ENCODE measurements at places on chromosomes 4 and X.

DNA sequence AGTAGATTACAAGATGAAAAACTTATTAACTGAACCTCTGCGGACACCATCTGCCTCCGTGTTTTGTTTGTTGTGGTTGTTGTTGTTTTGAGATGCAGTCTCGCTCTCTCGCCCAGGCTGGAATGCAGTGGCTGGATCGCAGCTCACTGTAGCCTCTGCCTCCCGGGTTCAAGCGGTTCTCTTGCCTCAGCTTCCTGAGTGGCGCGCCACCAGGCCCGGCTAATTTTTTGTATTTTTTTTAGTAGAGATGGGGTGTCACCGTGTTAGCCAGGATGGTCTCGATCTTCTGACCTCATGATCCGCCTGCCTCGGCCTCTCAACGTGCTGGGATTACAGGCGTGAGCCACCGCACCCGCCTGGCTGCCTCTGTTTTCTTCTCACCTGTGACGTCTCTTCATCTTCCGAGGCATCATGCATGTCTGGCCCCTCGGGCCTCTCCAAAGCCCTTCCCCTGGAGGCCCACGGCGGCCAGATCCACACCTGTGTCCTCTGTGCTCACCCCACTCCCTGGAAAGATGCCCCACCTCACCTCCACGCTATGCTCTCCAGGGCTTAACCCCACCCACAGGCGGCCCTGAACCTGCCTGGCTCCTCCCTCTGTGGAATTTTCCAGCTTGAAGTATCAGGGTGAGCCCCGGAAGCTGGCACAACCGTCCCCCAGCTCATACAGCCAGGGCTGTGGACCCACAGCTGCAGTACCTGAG is 77.0 kb upstream of the MXD4 start:
- no peak for DNase-seq

DNA sequence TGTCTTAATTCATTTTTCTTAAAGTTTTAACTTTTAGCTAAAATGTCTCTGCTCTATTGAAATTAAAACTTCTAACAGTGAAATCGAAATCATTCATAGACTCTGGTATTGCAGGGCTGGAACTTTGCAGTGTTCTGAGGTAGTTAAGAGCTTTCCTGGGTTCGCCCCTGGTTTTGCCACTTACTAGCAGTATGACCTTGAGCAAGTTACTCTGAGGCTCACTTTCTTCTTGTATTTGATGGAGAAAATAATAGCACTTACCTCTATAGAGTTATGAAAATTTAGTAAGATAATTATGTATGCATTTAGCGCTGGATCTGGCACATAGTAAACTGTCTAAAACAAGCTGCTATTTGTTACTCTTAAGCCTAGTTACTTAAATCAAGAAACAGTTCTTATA is 1.7 kb downstream of the SLAIN2 start:
- DNase-seq, result no peak

DNA sequence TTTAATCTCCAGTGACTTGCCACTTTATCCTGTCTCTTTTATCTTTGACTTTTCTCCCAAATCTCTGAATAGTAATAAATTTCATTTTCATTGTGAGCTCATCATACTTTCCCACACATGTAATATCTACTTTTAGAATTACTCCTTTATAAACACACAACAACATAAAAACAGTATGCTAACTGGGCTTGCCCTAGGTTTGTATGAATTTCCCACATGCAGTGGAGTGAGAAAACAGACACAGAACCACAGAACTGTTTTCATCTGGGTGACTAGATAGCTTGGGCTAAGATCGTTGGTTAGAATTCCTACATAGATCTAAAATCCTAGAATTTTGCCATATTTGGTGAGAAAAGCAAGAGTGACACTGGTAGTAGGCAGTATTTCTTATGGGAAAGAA is 409.5 kb downstream of the SPRY1 start:
- no peak for DNase-seq

DNA sequence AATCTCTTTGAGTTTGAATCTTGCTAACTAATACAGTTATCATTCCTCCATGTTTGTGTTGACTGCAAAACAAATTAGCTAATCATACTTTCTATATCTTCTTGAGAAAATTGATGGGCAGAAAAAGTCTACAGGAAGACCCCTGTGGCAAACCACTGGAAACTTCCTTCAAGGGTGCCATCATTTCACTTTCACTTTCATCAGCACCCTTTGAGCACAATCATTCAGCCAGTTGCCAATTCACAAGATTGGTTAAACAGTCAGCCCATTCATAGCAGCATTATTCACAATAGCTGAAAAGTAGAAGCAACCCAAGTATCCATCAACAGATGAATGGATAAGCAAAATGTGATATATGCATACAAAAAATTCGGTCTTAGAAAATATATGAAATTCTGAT is 101.5 kb downstream of the CCDC160 start:
- no peak for DNase-seq

GRCh38 chr4:71156616-71157015 is 163.2 kb downstream of the DCK start:
- peak; percentile 37 for DNase-seq

DNA sequence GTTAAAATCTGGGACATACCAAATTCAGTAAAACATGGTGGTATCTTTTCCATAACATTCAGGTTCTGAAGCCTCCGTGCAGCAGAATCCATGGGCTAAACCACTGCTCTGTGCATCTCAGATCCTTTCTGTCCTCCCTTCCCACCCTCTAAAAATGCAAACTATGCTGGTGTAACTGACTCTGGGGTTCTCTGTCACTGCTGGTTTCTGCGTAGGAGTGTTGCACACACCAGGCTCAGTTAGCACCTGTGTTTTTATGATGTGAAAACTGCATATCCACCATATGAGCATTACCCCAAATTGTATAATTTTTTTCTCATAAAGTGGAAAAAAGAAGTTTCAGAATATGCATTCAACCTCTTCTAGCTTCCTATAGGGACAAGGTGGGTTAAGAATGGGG is 22.4 kb upstream of the IL21 start:
- DNase-seq, result no peak

GRCh38 chr4:54230484-54231418 is 1.7 kb downstream of the PDGFRA start:
- DNase-seq, result peak; percentile 34

- DNase-seq, result peak; percentile 48
Measured at GRCh38 chrX:110409925-110410324, 51.3 kb downstream of the RTL9 start.

DNA sequence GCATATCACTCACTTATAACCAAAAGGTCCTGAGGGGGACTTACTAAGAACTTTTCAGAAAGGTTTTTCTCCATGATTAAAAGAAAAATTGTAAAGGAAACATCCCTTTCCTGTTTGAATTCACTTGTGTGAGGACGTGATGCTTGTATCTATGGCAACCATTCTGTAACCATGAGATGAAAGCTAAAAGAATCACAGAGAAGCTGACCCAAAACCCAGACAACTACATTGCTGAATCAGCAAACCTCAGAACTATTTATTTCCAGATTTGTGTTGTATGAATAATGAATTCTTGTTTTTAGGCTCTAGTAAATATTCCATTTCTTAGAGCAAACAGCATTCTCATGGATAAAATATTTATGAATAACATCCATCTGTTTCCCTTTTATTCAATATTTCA is 91.2 kb downstream of the RCHY1 start:
- no peak for DNase-seq

DNA sequence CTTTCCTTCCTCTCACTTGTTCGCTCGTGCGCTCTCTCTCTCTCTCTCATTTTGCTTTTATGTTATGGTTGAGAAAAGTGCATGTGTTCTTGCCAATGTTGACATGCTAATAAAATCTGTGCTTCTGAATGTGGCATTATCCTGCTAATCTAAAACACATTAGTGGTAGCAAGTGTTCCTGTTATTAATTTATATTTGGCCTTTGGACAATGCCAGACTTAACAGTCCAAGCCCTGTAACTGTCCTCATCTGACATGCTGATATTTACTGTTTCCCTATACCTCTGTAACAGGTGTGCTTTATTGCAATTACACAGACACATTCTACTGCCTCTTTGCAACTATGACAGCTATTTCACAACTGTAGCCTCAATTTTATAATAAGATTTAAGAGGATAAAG is 2.7 kb downstream of the PPARGC1A start:
- no peak for DNase-seq

DNA sequence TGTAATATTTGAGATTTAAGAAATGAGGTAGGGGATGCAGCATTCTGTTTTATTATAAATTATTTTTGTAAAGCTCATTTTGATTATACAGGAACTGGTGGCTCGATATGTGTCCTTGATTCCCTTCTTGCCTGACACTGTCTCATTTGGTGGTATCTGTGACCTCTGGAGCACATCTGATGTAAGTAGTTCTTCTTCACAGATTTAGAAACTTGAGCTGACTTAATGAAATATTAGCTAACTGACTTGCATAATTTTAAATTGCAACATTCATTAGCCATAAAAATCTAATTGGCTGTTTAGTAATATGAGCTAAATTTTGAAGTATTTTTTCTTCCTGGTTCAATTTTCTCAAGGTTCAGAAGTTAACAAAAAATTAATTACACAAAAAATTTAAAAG is 69.1 kb downstream of the FBXL5 start:
- no peak for DNase-seq

GRCh38 chr4:27022963-27023362 is 162.3 kb downstream of the STIM2 start:
- DNase-seq, result no peak

DNA sequence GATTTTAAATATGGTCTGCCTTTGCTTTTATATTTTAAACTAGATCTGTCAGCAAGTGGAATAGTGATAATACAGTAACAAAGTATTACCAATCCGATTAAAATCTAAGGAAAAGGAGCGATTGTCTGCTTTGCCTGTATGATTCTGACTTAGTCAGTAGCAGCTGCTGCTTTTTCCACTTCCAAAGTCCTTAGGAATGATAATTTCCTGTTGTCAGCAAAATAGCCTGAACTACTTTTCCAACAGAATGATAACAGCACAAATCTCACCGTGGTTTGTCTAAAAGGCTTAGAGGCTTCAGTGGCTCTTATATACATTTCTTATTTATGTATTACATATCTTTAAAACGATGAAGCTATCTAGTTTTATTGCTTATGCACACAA is 290.0 kb downstream of the ANK2 start:
- DNase-seq, result no peak

DNA sequence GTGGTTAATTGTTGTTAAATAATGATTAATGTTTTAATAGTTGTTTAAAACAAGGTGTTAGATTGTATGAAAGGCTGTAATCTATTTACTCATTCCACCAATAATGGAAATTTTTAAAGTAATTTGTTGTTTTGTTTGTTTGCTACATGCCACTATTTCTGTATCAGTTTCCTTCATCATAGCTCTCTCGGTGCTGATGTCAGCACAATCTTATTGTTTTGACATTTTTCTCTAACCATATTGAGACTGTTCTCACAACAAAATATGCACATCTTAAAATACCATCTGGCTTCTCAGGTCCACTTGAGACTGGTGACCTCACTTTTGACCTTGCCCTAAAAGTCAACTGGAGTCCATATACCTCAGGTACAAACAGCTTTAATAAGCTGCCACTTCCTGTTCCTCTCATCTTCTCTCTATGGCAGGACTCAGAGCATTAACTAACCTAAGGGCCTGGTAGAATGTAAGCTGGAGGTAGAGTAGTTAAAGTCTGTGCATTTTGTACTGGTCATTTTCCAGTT is 1.0 kb upstream of the GUCY1B1 start:
- no peak for DNase-seq

GRCh38 chr4:25753239-25753638 is 97.6 kb downstream of the SLC34A2 start:
- DNase-seq, result no peak

DNA sequence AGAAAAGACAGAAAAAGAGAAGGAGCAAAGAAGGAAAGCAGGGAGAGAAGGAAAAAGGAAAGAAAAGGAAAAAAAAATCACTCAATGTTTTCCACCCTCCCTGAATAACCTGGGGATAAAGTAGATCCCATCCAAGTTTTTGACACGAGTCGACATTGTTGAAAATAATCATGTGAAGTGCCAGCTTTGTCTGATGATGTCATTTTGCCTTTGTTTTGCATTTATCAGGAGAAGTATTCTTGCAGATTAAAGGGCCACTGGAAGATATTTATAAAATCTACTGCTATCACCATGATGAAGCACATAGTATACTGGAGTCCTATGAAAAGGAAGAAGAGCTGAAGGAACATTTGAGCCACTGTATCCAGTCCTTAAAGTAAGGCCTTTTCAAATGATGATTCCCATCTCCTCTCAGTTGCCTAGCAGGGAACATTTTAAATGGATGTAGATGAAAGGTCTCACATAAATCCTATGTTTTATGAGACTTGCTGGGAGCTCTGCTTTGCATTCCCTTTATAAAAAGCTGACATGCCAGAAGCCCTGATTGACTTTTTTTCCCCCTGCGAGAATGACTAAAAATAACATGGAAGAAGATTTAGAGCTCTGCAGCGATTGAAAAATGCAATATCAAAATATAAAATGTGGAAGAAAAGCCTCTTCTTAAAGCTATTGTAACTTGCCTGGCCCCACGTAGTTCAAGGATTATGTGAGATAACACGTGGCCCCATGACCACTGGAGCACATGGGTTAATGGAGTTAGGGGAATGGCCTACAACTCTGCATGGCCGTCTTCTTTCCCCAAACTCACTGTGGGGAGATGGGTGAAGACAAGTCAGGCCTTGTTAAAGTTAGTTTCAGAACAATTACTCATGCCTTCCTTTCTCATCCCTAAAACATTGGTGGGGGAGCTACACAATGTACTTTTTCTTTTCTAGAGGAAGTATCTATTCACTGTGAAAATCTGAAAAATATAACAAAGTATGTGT is 77.5 kb downstream of the INTS12 start:
- no peak for DNase-seq

- DNase-seq, result no peak
Measured at GRCh38 chr4:7365462-7366179, 69.1 kb downstream of the PSAPL1 start.

DNA sequence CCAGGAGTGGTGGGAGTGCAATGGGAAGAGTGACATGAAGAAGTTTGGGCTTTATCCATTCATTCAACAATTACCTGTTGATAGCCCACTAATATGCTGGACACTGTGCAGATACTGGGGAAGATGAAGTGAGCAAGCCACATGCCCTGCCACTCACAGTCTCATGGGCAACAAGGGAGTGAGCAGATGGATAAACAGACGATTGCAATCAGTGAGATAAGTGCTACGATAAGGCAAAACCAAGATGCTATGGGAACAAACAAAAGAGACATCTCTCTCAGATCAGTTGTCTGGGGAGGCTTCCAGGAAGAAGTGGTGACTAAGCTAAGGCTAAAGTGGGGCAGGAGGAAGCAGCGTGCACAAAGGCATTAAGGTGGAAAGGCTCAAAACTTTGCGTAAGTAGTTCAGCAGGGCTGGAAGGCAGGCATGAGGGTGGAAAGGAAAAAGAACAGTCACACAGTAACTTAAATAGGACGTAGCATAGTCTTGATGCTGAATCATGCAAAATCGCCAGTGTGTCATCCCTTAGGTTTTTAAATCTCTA is 31.7 kb downstream of the GAB3 start:
- peak; percentile 65 for DNase-seq
